GM23248 (cell line): ENCODE measurements at places on chromosomes 11 and 22.

DNA sequence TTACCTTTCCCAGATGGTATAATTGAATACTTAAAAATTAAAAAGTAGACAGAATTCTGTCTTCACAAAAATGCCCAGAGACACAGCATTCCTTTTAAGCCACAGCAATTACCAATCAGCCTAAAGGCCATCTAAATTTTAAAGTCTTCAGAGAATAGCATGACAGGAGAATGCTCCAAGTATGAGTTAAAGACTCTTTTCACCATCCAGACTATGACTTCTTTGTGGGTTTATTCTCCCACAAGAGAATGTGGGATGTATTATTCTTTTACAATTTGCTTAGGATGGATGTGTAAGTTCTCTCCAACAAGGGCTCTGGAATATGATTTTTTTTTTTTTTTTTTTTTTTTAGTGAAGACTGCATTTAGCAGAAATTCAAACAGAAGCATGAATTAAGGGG is 249.9 kb downstream of the TTC28 start:
- peak; percentile 47 for DNase-seq
- H3K4me1 ChIP-seq: peaks cover 56% of the 10 kb centered on the region
- no peaks in the 10 kb centered on the region for H3K27me3 ChIP-seq
- H3K36me3 ChIP-seq: no peaks in the 10 kb centered on the region
- no peak overlapping the region for H3K27ac ChIP-seq
- H3K4me3 ChIP-seq: no peak overlapping the region

DNA sequence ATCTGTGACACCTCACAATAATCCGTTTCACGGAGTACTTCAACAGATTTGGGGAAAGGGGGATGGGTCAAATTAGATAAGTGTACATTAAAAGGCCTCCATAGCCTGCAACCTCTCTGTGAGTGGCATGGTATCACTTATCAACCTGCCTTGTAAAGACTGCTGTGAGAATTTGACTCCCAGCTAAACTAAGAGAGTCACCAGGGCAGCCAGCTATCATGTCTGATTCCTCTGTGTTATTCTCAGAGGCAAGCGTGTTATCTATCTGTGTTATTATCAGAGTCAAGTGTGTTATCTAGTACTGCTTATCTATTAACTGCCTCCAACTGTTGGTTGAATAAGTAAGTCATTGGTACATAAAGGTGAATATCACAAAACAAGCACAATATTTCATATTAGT is 4.1 kb upstream of the FAM83F start:
- H3K36me3 ChIP-seq: no peaks in the 10 kb centered on the region
- peaks cover 39% of the 10 kb centered on the region for H3K27me3 ChIP-seq
- H3K4me1 ChIP-seq: no peaks in the 10 kb centered on the region
- no peak overlapping the region for H3K4me3 ChIP-seq

- H3K27me3 ChIP-seq: peaks cover 22% of the 10 kb centered on the region
- no peaks in the 10 kb centered on the region for H3K36me3 ChIP-seq
- no peak overlapping the region for H3K4me3 ChIP-seq
- DNase-seq: no peak
These were observed 66.2 kb downstream of the IGLL5 start for GRCh38 chr22:22953791-22954190.

DNA sequence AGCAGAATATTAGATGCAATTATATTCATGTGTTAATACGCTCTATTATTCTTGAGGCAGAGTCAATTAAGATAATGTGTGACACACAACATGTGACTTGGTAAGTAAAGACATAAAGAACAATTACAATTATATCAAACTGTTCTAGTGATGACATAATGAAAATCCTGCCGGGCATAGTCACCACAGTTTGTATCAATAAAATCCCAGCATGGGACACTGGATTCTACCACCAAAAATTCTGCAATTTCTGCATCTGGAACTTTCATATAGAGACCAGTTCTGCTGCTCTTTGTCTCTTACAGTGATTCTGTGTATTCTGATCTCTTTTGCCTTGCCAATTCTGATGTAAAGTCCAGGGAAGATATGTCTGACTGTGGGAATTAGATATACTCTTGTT is 495.6 kb upstream of the LRRC4C start:
- H3K27ac ChIP-seq: no peak overlapping the region
- H3K27me3 ChIP-seq: no peaks in the 10 kb centered on the region
- H3K4me1 ChIP-seq: no peaks in the 10 kb centered on the region
- H3K4me3 ChIP-seq: no peak overlapping the region
- DNase-seq: no peak
- no peaks in the 10 kb centered on the region for H3K36me3 ChIP-seq
